ENCODE measurements at places on chromosomes 1 and 21.

GRCh38 chr1:47558601-47559593, 121.1 kb downstream of the FOXD2 start:
- H3K4me1 ChIP-seq = peaks cover 4% of the 10 kb centered on the region
- peaks cover 8% of the 10 kb centered on the region for H3K27me3 ChIP-seq
- no peaks in the 10 kb centered on the region for H3K36me3 ChIP-seq
- no peak for DNase-seq

DNA sequence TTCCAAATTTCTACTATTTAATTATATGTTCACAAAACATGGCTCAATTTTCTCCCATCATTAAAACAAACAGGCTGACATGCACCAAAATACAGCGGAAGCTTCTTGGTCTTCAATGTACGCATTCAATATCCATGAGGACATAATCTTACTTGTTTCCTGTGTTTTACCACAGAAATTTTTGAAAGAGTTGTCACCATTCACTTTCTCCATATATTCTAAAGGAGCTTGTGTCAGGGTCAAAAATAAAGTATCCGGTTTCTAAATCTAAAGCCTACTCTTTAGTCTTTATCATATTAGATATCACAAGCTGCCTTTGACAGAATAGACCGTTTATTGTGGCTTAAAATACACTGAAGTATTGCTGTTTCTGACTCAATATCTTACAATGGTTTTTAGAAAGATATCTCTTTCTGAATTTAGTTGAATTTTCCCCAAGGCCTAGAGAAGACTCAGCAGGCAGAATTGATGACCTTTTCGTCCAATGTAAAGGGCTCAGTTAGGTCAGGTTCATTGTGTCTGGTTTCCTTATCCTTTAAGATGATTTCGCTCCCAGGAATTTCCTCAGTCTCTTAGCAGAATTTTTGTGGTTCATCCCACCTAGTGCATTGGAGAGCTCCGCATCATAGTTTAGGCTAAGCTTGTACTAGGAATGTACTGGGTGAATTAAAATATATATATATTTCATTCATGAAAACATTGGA, 717.2 kb downstream of the NCAM2 start:
- no peak overlapping the region for H3K27ac ChIP-seq
- no peaks in the 10 kb centered on the region for H3K36me3 ChIP-seq
- H3K4me3 ChIP-seq = no peak overlapping the region
- no peak for DNase-seq
- no peaks in the 10 kb centered on the region for H3K4me1 ChIP-seq
- H3K27me3 ChIP-seq = no peaks in the 10 kb centered on the region

DNA sequence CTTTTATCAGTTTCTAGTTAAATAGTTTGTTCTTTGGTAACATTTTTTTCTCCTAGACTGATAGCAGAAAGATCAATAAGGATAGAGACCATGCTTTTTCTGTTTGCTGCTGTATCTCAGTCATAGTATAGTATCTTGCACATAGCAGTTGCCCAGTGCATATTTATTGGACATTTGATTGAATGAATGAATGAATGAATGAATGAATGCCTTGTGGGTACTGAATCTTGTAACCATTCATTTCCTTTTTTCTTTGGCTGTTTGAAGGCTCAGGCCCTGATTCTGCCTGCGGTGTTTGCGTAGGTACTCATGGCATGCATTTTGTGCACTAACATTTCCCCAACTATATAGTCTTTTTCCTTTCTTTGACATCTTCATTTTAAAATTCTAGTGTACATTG, 83.9 kb downstream of the ST3GAL3 start:
- no peak for DNase-seq
- no peaks in the 10 kb centered on the region for H3K27me3 ChIP-seq
- H3K27ac ChIP-seq = no peak overlapping the region
- peaks cover 8% of the 10 kb centered on the region for H3K4me1 ChIP-seq

GRCh38 chr1:53281133-53281532, 42.8 kb upstream of the MAGOH start:
- no peaks in the 10 kb centered on the region for H3K4me1 ChIP-seq
- no peak overlapping the region for H3K27ac ChIP-seq
- H3K36me3 ChIP-seq = peaks cover 23% of the 10 kb centered on the region

DNA sequence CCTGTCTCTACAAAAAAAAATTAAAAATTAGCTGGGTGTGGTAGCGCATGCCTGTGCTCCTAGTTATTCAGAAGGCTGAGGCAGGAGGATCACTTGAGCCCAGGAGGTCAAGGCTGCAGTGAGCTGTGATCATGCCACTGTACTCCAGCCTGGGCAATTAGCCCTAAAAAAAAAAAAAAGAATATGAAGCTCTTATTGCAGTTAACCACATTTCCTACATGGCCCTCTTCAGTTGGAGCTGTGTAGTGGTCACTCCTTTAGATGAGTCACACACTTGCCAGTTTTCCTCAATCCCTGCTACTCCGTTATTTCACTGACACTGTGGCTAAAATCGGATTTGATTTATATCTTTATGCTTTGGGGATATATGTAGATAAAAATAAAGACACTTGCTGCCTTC, 11.8 kb downstream of the NFYC start:
- H3K4me3 ChIP-seq = no peak overlapping the region
- peaks cover 50% of the 10 kb centered on the region for H3K4me1 ChIP-seq

DNA sequence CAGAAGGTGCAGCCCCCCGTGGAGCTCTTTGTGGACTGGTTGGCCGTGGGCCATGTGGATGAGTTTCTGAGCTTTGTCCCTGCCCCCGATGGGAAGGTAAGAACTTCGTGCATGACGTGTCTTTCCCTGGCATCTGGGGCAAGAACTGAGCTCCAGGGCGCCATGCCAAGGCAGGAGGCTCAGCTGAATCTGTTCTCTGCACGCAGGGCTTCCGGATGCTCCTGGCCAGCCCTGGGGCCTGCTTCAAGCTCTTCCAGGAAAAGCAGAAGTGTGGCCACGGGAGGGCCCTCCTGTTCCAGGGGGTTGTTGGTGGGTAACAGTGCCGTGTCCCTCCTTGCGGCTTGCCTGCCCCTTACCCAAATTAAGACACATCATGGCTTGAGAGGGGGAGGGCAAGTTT, 27.7 kb downstream of the PADI3 start:
- H3K4me3 ChIP-seq = no peak overlapping the region
- H3K27me3 ChIP-seq = peaks cover 8% of the 10 kb centered on the region
- DNase-seq = no peak

DNA sequence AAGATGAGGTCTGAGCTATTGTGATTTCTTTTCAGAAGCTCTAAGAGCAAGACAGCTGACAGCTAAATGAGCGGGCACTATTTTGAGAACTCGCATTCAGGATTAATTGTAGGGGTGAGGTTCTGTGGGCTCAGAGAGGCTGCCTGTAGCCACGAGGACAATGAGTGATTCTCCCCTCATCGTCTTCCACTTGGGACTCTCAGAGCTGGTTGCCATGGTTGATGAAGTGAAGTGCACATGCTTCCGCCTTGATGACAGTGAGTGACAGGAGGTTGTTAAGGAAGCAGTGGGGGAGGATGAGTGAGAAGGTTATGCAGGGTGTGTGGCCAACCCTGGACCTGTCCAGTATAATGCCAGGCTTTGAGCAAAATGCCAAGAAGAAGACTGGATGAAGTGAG, 341.7 kb downstream of the PCP4 start:
- DNase-seq = no peak
- no peak overlapping the region for H3K27ac ChIP-seq
- H3K4me3 ChIP-seq = no peak overlapping the region

DNA sequence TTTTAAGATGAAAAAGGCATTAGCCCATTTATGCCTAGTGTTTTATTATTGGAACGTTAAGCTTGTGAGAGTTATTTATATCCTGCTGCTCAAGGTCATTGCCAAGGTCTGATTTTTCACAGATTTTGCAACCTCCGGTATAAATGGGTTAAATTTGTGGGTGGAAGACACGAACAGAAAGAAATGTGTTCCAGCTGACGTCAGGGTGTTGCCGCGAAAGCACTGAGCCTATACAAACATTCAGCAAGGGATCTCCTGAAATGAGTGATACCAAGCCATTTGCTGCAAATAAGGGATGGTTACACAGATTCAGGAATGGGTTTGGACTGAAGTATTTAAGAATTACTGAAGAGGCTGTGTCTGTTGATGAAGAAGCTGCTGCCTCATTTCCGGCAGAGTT, 32.2 kb downstream of the TMED5 start:
- H3K4me3 ChIP-seq = no peak overlapping the region
- no peaks in the 10 kb centered on the region for H3K27me3 ChIP-seq
- peaks cover 7% of the 10 kb centered on the region for H3K4me1 ChIP-seq
- peaks cover 40% of the 10 kb centered on the region for H3K36me3 ChIP-seq

DNA sequence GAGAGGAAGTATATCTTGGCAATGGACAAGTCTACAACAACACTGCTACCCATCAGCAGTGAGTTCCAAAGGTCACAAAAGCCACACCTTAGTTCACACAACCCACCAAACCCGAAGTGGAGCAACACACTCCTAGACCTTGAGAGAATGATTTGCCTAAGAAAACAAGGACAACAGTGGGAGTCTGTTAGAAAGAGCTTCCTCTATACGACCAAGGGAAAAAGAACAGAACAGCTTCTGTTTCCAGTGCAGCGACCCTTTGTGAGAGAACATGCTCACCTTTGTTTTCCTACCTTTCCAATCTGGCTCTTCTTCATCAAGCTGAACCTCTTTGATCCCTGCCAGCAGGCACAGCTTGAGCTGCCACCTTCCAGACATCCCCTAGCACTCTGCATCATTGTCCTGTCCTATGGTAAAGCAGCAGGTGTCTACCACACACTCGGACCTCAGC, 56.7 kb upstream of the PALMD start:
- no peak overlapping the region for H3K27ac ChIP-seq
- no peak for DNase-seq
- peaks cover 8% of the 10 kb centered on the region for H3K27me3 ChIP-seq
- H3K4me3 ChIP-seq = no peak overlapping the region
- no peaks in the 10 kb centered on the region for H3K36me3 ChIP-seq

DNA sequence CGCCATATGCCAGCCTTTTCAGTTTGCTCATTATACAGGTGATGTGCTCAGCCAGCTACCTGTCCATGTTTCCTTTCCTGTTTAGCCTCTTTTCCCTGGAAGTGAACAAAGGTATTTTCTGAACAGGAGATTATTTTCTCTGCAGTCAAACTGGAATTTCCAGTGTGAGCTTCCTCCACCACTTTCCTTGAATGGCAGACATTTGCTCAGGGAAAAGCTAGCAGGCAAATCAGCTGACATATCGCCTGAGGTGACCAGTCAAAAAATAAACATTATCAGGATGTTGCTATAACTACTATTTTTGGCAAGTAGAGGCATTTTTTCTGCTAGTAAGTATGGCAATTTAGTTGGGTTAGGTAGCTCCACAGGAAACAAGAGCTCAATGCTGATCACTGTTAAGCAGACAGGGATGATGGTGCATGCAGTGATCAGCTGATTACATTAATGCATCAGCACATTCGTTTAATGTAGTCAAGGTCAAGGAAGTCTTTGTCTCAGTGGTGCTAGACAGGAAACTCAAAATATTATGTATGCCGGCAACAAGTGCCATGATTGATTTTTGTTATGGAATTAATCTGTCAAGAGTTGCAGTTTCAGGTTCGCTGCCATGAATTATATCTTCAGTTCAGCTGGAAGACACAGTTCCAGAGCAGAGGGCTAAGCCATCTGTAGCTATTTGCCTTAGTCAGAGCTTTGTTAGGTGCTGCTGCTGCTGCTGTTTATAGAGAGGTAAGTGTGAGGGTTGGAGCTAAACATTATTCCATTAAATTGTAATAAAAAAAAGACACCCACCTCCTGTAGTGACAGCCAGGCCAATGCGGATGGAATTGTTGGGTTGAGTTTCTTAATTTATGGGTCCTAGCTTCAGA, 179.7 kb upstream of the ST6GALNAC5 start:
- no peak for DNase-seq
- no peak overlapping the region for H3K4me3 ChIP-seq
- H3K36me3 ChIP-seq = no peaks in the 10 kb centered on the region

GRCh38 chr1:85865213-85865612, 157.0 kb upstream of the ZNHIT6 start:
- no peaks in the 10 kb centered on the region for H3K4me1 ChIP-seq
- no peaks in the 10 kb centered on the region for H3K36me3 ChIP-seq
- DNase-seq = no peak
- H3K4me3 ChIP-seq = no peak overlapping the region
- H3K27me3 ChIP-seq = peaks cover 1% of the 10 kb centered on the region

- H3K36me3 ChIP-seq = peaks cover 2% of the 10 kb centered on the region
- no peaks in the 10 kb centered on the region for H3K27me3 ChIP-seq
- H3K4me3 ChIP-seq = no peak overlapping the region
- H3K4me1 ChIP-seq = peaks cover 24% of the 10 kb centered on the region
- DNase-seq = no peak
These were observed 42.5 kb upstream of the IL10 start for GRCh38 chr1:206814716-206815341.

DNA sequence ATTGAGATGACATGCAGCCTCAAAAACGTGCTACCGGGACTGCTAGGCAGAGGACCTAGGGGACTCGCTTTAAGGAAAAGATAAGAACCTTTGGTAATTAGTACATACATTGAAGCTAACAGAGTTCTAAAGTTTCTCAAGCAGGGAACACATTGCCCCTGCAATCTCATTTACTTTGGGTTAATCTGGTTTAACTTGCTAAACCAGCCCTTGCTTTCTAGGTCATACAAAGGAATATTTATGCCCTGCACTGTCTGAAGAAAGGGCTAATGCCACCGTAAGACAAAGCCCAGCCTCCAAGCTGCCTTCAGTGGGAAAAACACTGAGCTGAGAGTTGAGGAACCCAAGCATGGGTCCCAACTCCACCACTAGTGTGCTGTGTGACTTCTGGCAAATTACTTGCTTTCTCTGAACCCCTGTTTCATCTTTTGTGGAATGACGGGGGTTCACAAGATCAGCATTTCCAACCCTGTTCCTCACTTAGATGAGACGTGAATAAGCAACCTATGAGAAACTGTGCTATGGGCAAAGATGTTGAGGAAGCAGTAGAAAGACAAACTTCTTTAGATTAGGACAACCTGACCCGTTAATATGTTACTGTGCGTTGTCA, 66.3 kb downstream of the VWA5B1 start:
- H3K27me3 ChIP-seq = peaks cover 36% of the 10 kb centered on the region
- no peak overlapping the region for H3K27ac ChIP-seq
- peaks cover 15% of the 10 kb centered on the region for H3K4me1 ChIP-seq
- no peaks in the 10 kb centered on the region for H3K36me3 ChIP-seq
- H3K4me3 ChIP-seq = no peak overlapping the region

- no peak overlapping the region for H3K4me3 ChIP-seq
- no peak overlapping the region for H3K27ac ChIP-seq
- DNase-seq = no peak
- no peaks in the 10 kb centered on the region for H3K36me3 ChIP-seq
These were observed 716.2 kb upstream of the ZP4 start for GRCh38 chr1:238606896-238607295.

- no peaks in the 10 kb centered on the region for H3K4me1 ChIP-seq
- H3K27me3 ChIP-seq = no peaks in the 10 kb centered on the region
- no peaks in the 10 kb centered on the region for H3K36me3 ChIP-seq
- no peak overlapping the region for H3K4me3 ChIP-seq
These were observed 131.5 kb upstream of the TMEM51 start for GRCh38 chr1:15022048-15022447.

DNA sequence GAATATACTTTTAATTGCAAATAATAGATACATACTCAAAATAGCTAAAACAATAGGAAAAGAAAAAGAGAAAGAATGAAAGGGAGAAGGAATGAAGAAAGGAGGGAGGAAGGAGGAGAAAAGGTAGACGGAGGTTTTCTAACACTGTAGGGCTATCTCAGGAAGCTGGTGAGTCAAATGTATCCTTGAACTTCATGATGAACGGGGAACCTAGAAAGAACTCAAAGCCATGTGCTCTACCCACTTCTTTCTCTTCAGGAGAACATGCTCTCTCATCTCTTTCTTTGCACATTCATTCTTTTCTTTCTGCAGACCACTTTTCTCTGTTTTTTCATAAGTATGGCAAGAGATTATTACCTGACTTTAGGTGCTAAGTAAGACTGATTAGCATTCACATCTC, 37.3 kb upstream of the ZNF644 start:
- H3K36me3 ChIP-seq = no peaks in the 10 kb centered on the region
- DNase-seq = no peak
- no peak overlapping the region for H3K27ac ChIP-seq
- no peak overlapping the region for H3K4me3 ChIP-seq

Data from activated CD8-positive, alpha-beta T cell treated with anti-CD3 and anti-CD28 coated beads for 36 hours (primary cell).